ENCODE measurements at places on chromosomes 7 and 10. TPM values are rescaled to one million over a fixed set of nuclear protein-coding genes. Genes with fewer than 3 reads are reported as not detected.

DNA sequence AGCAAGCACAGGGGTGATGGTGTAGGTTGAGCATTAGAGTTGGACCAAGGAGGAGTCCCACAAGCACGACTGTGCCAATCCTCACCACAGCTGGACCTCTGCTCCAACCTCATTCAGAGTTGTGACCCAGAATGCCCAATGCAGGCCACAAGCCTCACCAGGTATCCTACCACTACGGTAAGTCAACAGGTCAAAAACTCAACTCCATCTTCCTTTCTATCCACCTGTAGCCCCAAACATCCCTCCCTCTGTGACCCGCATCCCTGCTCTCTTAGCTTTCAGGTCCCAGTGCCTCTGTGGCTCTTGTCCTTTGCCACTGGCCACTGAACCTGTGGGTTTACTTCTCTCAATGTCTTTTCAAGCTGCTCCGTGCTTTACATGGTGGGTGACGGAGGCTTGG is 112.8 kb downstream of the PIP4K2A start:
- DNase-seq: no peak

- DNase-seq: peak; percentile 64
Measured at GRCh38 chr10:128063736-128064107, 62.5 kb downstream of the MKI67 start.

DNA sequence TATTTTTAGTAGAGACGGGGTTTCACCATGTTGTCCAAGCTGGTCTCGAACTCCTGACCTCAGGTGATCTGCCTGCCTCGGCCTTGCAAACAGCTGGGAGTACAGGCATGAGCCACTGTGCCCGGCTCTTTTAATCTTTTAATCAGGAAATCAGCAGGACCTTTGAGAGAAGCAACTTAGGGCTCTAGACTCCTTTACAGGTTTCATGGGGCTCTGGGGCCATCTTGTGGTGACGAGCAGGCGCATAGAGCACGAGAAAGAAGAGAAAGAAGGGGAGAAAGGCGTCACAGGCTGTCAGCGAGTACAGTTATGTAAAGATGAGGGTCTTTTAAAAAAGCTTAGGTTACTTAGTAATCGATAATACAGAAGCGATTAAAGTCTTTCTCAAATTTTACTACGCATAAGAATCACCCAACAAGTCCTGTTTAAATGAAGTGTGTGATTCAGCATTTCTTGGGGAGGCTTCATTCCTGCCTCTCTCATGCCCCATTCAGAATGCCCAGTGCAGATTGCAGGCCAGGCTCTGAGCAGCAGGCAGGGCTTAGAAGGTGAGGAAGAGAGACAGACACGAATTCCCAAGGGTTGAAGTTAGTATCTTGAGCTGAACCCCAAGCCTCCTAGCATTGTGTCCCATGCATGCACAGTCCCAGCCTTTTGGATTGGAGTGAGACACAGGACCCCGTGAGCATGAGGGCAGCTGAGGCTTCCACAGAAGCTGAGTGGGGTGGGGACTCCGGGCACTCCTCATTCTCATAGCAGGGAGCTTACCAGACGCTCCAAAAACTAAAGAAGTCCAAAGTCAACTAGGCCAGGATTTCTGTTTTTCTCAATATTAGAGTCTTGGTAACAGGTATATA is 23.6 kb upstream of the PFKP start:
- no peak for DNase-seq

DNA sequence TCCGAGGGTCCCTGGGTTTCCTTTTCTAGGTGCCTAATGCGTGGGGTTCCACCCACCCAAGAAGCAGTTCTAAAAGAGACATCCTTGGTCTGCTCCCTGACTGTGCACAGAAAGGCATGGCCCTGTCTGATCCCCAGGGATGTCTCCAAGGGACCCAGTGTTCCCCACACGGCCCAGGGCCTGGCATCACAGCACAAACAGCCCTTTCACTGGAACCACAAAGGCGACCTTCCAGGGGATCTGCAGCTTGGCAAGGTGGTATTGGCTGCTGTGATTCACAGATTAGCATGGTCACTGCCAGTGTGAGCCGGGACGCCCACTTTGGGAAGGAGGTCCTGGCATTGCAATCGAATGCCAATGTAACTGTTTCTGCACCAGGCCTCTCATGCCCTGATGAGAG is 6.4 kb downstream of the KCNMA1 start:
- no peak for DNase-seq

- no peak for DNase-seq
Measured at GRCh38 chr10:17527514-17528146, 73.2 kb upstream of the ST8SIA6 start.

- DNase-seq: no peak
Measured at GRCh38 chr7:98000356-98000755, 10.4 kb upstream of the OCM2 start.

Gene ARID5B
- total RNA-seq: 14.0 TPM

Gene ZNF804B
- total RNA-seq: not detected

Gene SLC26A3
- total RNA-seq: not detected

Gene LIPM
- not detected for total RNA-seq

All from Right ventricle myocardium inferior (tissue), 1 donor.